ENCODE measurements at places on chromosomes 11 and 22.

GRCh38 chr11:68379206-68379605, 66.8 kb downstream of the LRP5 start:
- DNase-seq, result no peak

DNA sequence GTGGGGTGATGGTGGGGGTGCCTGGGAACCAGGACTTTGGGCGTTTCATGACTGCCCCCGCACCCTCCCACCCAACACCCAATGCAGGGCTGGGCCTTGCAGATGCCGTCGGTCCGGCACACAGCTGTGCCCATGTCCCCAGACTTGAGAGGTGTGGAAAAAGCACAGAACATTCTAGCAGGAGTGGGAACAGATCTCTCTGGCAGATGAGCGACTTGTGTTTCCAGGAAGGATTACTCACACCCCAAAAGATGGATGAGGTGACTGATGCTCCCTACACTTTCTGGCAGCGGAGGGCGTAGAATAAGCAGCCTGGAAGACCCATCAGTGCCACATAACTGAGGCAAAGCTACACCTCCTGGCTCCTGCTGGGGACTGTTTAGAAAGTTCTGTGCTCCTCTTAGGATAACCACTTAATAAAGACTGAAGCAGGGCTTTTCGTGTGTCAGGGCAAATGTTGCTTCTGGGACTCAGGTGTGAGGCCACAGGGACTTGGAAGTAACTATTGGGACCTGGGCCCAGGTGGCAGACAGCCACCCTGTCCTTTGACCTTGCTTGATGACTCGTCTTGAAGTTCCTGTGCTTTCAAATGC, 24.2 kb downstream of the FBLN1 start:
- DNase-seq, result no peak

GRCh38 chr11:67648140-67648795, 2.3 kb downstream of the ACY3 start:
- no peak for DNase-seq

GRCh38 chr22:39475337-39475736, 18.5 kb downstream of the MGAT3 start:
- DNase-seq, result no peak

DNA sequence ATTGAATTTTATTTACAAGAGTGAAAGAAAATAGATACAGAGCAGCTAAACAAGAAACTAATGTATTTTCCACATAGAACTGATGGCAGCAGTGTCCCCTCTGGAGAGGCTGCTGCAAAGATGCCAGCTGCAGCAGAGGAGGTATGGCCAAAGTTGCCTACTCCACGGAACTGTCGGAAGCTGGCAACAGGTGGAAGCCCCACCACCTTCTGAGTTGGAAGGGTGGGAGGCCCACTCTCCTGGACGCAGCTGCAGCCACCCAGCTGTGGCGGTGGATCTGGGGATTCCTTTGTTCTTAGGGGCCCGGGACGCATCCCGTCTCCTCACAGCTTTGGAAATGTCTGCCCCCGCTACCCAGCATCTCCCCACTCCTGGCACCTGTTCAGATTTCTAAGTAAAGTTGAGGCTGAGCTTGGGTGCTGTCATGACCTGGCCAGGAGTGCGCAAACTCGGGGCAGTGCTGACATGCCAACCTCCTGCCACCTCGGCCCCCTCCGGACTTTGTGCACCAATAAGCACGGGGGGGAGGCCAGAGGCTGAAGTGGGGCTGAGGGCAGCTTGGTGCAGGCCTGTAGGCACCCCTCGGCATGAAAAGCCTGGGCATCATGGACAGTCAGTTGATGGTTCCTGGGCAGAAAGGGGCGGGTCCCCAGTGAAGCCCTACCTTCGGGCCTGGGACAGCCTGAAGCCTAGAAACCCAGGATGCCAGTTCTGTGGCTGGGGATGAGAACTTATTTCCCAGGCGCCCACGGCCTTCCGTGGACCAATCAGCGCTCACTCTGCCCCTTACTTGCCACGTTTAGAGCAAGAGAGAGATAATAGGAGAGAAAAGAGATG, 1071.4 kb downstream of the JRKL start:
- DNase-seq, result no peak

- no peak for DNase-seq
Observed at GRCh38 chr11:18650353-18650752, 16.2 kb upstream of the SPTY2D1 start.

DNA sequence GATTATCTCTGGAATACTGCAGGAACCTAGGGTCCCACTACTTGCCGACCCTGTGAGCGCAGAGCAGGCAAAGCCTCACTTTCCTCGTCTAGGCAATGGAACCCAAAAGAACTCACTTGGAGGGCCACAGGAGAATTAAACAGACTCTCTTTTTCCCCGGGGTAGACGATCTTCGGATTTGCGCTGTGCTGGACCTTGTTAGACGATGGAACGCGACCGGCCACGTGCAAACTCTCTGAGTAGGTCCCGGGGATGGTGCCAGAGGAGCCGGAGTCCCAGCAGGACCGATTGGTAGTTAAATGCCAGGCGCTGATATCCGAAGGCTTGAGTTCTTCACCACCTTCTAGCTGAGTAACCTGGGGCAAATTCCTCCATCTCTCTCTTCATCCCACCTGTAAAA, 1.0 kb upstream of the SLC1A2 start:
- DNase-seq, result no peak

DNA sequence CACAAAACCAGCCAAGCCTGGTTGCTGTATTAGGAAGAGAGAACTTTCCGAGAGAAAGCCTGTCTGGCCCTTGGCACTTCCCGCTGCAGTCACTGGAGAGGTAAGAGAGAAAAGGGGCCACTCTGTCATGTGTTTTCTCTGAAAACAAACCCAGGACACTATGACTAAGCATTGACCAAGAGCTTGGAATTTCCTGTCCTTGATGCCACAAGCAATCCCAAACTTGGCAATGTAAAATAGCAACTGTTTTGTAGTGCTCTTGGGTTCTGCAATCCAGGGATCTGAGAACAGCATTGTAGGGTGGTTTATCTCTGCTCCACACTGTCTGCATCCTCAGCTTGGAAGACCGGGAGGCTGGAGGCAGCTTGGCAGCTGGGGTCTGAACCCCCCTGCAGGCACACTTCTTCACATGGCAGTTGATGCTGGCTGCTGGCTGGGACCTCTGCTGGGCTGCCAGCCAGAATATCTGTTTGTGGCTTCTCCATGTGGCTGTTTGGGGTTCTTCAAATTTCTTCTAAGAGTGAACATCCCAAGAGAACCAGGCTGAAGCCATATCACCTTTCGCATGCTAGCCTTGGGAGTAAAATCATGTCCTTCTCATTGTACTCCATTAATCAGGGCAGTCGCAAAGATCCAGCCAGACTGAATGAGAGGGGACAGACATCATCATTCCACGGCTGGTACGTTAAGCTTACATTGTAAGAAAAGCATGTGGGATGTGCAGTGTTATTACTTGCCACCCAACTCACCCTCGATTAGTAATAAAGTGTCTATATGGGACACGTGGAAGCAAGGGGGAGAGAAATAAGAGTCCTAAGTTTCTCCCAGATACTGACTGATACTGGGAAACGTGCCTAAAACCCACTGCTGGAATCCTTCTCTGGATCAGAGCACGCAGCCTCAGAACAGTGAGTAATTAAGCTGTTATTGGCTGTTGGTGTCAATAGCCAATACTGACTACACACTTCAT, 537.4 kb upstream of the B3GAT1 start:
- DNase-seq, result no peak

GRCh38 chr11:75004215-75004614, 15.5 kb downstream of the NEU3 start:
- DNase-seq, result no peak

DNA sequence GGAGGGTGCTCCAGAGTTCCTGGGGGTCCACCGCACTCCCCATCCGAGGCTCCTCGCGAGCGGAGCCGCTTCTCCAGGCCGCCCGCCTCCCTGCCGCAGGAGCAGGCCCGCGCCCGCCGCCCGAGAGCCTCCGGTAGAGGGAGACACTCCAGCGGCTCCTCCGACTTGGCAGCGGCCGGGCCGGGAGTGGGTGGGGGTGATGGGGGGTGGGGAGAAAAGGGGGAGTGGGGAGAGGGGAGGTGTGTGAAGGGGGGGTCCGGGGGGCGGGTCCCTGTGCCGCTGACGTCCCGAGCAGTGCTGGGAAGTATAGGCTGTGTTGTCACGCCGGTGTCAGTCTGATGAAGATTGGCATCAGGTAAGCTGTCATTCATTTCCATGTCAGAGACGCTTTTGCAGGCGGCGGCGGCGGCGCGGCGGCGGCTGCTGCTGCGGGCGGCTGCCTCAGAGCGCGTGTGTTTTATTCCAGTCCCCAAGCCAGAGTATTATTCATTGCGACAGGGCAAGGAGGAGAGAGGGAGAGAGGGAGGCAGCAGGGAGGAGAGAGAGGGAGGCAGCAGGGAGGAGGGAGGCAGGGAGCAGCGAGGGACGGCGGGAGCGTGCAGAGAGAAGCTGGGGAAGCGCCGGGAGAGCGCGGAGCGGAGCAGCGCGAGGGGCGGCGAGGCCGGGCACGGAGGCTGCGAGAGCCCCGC, at the start of gene PKNOX2:
TSS of gene PKNOX2 (plus strand) at position 330 of the 689 bp plus-strand sequence. CDS start 186,555 bp downstream, outside the sequence.
- DNase-seq, result no peak

DNA sequence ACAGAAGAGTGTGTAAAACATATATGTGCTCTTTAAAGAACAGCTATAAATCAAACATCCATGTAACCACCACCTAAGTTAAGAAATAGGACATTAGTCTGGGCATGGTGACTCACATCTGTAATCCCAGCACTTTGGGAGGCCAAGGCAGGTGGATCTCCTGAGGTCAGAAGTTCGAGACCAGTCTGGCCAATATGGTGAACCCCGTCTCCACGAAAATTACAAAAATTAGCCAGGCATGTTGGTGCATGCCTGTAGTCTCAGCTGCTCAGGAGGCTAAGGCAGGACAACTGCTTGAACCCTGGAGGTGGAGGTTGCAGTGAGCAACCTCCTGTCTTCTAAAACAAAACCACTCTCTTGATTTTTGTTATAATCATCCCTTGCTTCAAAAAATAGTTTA, 103.3 kb downstream of the LRRC32 start:
- no peak for DNase-seq

- no peak for DNase-seq
Observed at GRCh38 chr22:40624770-40625169, 11.7 kb downstream of the MRTFA start.

- no peak for DNase-seq
Observed at GRCh38 chr11:73520353-73521061, 77.4 kb downstream of the FAM168A start.

GRCh38 chr11:88340366-88340935, 2.9 kb upstream of the CTSC start:
- DNase-seq, result no peak

- no peak for DNase-seq
Observed at GRCh38 chr22:44364751-44365130, 52.0 kb upstream of the SHISAL1 start.

DNA sequence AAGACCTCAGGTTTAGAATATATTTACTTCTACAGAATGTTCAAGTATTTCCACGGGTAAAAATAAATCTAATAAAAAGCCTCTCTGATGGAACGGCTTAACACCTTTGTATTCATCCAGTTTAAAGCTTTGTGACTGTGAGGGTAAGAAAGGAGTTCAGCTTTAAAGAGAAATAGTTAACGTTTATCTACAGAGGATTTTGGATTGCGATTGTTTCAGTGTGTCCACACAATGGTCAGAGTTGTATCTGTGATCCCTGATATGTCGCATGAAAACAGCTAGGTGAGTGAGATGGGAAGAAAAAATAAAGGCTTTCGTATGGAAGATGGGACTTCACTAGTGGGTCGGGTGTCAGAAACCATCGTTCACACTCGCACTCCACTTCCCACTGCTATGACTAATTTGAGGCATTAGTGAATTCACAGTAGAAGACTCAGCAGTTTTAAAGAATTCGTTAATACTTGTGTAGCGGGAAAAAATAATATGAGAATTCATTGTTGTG, 1.6 kb downstream of the APLP2 start:
- no peak for DNase-seq

GRCh38 chr11:12417691-12418611, 40.6 kb downstream of the PARVA start:
- no peak for DNase-seq

DNA sequence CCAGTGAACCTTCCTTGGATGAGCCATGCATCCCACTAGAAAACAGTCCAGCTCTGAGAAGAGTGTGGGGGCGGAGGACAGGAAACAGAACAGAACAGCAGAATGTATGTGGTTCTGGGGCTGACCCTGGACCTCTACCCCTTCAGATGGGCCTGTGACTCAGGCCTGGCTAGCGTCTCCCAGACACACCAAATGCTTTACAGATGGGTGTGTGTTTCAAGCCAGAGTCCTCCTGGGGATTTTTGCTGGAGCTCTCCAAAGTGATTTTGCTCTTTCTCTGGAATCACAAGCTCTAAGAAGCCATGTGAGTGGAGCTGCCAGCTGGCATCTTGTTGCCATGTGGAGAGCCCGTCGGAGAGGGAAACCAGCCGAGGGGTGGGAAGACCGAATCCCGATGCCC, 13.2 kb upstream of the C1QTNF4 start:
- peak; percentile 82 for DNase-seq

GRCh38 chr11:73972187-73972586, 10.5 kb downstream of the UCP2 start:
- DNase-seq, result no peak

DNA sequence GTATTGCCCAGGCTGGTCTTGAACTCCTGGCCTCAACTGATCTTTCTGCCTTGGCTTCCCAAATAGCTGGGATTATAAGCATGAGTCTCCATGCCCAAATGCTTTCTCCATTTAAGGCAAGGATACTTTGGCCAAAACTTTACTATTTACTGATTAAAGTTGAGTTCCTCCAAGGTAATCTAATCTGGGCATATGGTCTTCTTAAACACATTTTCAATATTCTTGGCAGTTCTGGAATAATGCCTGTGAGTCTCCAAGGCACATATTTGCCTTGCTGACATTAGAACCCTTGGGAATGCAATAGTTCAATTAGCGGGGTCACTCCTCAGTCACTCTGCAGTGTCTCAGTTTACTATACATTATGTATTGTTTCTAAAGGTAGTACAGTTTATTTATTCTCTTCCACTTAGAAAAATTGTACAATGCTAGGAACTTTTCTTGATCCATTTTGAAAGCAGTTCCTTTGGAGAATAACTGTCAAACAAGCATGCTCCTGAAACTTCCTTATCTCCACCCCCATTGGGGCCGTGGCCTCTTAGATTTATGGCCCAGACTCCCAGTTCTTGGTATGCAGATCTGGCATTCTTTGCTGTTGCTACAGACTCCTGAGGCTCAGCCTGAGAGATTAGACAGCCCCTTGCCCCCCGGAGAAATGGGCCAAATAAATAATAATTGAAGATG, 13.1 kb upstream of the RAB38 start:
- no peak for DNase-seq

DNA sequence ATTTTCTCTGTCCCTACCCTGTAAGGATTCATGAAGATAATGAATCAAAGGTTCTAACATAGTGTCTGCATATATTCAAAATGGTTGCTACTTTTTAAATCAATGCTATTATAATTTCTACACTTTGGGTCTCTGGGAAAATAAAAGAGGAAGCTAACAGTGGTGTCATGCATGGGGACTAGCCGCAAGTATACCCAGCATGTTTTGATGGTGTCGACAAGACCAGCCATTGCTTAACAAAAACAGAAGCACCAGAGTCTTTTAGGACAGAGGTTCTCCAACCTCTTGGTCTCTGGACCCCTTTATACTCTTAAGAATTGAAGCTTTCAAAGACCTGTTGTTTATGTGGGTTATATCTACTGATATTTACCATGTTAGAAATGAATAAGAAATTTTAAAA, 37.8 kb downstream of the RNF141 start:
- no peak for DNase-seq
